ENCODE measurements at places on chromosomes 1 and 21.

GRCh38 chr1:42003433-42003832, 84.7 kb upstream of the HIVEP3 start:
- DNase-seq = no peak

GRCh38 chr1:243924588-243925349, 74.7 kb upstream of the AKT3 start:
- DNase-seq = no peak

DNA sequence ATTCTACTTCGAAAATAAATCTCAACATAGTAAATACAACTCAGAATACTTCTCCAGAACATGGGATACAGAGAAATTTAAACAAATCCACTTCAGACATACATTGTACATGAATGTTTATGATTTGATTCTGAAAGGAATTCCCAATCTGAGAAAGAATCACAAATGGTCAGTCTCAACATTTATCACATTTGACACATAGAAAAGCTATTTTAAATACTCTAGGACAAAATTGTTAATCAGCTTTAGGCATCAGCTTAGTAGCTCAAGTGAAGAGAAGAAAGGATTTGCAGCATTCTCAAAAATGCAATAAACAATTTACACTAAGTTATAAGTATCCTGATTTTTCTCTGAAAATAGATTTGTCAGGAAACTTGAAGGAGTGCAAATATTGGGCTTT, 184.8 kb downstream of the PTPRC start:
- DNase-seq = no peak

DNA sequence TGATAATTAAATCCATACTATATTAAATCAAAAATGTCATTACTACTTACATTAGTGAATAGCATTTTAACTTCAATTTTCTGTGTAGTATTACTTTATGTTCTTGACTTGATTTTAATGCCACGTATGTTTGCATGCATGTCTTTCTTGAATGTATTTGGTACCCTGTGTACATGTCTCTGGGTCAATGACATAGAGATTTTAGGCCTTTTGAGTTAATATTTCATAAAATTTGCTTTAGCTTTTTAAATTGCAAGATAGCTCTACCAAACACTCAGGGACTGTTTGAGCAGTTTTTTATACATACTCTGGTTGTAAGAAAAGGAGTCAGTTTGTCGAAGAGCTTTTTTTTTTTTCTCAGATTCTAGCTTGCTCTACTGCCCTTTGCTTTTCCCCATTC, 1.5 kb downstream of the MLLT11 start:
- DNase-seq = no peak

DNA sequence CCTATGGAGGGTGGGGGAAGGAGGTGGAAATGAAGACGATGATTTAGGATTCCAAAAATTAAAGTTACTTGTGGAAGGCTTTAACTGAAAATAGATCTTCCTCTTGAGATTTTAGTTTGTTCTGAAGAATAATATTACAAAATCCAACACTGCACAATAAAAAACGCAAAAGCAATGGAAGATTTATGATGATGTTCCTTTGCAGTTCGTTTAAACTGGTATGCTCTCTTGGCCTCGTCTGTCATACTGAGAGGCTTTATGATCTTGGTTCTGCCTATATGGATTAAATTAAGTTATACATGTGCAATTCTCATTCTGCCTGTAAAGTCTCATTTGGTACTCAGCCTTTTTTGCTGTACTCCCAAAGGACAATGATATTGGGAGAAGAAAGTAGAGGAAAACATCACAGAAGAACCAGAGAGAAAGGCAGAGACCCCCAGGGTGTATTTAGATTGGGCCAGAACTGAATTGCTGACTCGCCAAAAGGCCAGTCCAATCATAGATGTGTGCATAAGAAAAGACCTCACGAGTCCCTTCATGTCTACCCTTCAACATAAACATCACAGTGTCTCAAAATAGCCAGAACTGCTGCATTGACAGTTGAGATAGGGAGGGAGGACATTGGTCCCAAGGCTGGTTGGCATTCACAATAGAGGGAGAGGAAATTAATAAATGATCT, 188.6 kb downstream of the GREM2 start:
- DNase-seq = no peak

DNA sequence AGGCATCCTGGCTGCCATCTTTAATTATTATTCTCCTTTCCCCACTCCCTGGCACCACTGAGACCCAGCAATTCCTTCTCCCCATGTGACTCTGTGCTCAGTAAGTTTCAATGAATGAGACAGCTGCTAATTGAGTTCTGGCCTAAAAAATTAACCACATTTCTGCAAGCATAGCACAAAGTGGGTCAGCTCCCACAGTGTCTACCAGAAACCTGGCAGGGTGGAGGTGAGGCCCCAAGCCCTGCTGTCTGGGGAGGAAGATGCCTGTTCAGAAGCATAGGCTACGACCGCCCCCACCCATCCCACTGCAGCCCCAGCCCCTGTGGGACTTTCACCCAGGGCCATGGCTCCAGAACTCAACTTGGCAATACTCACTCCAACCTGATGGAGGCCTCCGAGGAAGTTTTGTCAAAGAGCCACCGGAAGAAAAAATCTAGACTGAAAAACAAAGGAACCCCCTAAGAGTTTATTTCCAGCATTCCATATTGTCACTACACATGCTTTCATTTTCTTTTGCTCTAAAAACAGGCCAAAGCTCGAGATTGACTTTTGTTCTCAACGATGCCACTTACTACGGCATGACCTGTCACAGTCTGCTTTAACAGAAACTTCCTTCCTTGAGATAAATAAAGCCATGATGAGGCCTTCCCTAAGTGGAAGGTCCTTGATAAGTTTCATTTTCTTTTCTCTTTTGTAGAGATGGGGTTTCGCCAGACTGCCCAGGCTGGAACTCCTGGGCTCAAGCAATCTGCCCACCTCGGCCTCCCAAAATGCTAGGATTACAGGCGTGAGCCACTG, 26.5 kb downstream of the TMEM63A start:
- no peak for DNase-seq

DNA sequence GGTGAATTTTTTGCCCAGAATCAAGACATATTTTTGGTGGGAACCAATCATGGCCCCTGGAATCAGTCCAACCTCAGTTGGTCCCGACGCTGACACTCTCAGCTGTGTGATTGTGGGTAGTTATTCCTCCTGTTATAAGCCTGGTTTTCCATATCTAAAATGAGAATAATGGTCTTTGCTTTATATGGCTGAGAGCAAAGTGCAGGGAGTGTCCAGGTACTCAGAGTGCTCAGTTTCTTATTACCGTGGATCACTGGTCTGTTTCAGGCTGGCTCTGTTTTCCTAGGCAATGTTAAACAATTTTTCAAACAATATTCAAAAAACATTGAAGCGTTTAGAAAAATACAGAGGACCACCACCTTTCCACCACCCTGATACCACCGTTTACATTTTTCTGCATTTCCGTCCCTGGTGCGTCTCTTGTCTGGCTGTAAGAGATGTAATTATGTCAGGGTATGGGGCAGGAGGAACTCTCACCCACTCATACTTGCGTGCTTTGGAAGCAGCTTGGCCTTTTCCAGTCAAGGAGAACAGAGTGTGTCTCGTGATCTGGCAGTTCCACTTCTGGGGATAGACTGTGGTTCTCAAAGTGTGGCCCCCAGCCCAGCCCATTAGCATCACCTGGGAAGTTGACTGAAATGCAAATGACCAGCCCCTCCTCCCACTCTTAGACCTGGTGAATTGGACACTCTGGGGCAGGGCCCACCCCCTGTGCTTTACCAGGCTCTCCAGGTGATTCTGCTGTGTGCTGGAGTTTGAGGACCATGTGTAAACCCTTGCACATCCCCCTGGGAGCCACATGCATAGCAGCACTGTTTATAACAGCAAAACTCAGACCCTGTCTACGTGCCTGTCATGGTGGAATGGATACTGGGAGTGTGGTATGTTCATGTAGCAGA, 6.8 kb downstream of the MX1 start:
- DNase-seq = no peak

- DNase-seq = no peak
Observed at GRCh38 chr21:44990921-44991320, 51.1 kb downstream of the SLX9 start.

DNA sequence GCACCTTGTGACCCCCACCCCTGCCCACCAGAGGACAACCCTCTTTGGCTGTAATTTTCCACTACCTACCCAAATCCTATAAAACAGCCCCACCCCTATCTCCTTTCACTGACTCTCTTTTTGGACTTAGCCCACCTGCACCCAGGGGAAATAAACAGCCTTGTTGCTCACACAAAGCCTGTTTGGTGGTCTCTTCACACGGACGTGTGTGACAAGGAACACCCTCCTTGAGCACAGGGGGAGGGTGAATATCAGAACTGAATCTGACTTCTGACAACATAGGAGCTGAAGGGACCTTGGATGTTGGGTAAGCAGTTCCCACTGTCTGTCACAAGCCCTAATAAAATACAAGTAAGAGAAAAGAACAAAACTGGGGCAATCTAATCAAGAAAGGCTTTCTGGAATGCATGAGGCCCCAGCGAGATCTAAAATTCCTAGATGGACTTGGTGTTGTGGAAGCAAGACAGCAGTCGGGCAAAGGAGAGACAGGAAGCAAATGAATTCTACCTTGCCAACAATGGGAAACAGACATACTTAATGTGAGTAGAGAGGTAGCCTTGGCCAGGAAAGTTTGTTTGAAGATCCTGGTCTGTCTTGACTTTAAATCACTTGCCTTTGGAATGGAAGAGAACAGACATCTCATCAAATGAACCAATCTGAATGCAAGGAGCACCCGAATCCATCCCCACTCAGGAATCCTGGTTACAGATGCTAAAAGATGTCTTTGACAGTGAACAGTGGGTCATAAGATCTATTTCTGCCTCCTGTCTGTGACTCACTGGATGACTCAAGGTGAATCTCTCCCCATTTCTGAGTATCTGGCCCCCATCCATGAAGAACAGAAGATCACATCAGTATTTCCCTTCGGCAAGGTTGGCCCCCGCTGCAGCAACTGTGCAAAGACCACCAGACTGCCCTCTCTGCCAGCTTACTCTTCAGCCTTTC, 53.3 kb downstream of the OLFML3 start:
- no peak for DNase-seq

- no peak for DNase-seq
Observed at GRCh38 chr1:14500041-14500440, 98.4 kb upstream of the KAZN start.

- no peak for DNase-seq
Observed at GRCh38 chr21:32816261-32816660, 44.7 kb upstream of the PAXBP1 start.

GRCh38 chr1:42529724-42530181, 66.7 kb downstream of the CCDC30 start:
- no peak for DNase-seq

GRCh38 chr1:248858096-248858890, 592 bp downstream of the ZNF692 start:
- DNase-seq = no peak

- no peak for DNase-seq
Observed at GRCh38 chr1:3504822-3505153, 50.3 kb downstream of the ARHGEF16 start.

- DNase-seq = no peak
Observed at GRCh38 chr1:53736290-53736689, 2.7 kb downstream of the GLIS1 start.

GRCh38 chr1:214515544-214516433, 35.6 kb downstream of the PTPN14 start:
- no peak for DNase-seq

- no peak for DNase-seq
Observed at GRCh38 chr1:113058941-113059706, 13.9 kb upstream of the LRIG2 start.

GRCh38 chr1:37246631-37247030, 212.3 kb upstream of the GRIK3 start:
- DNase-seq = no peak

DNA sequence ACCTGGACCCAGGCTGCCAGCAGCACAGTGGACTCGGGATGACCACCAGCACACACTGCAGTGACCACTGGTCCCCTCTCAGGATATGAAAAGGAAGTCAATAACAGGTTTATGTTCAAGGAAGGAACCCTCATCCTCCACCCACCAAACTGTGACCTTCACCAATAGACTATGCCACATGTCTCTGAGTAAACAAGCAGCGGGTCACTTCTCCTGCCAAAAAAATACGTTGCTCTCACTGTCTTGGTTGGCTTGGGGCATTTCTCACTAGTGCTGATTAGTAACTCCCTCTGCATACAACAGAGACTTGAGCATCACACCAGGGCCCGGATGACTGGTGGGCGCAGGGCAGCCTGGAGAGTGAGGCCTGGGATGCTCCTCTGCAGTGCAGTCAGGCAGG, 25.9 kb downstream of the PARP1 start:
- no peak for DNase-seq

- DNase-seq = no peak
Observed at GRCh38 chr1:168627370-168627769, 51.0 kb downstream of the XCL1 start.

DNA sequence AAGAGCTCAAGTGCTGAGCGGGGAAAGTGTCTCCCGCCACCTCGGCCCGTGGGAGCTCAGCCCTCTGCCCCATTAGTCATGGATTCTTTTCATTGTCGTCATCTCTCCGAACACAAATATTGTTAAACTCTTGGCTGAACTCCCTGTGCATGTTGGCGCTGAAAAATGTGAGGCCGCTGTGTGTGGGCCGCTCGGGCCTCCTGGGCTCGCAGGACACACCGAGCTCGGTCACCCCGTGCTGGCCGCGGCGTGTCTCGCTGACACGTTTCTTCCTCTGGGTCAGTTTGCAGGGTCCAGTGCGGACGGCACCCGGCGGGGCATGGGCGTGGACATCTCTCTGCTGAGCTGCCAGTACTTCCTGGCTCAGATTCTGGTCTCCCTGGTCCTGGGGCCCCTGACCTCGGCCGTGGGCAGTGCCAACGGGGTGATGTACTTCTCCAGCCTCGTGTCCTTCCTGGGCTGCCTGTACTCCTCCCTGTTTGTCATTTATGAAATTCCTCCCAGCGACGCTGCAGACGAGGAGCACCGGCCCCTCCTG, 25.6 kb downstream of the SLC45A1 start:
- DNase-seq = no peak

DNA sequence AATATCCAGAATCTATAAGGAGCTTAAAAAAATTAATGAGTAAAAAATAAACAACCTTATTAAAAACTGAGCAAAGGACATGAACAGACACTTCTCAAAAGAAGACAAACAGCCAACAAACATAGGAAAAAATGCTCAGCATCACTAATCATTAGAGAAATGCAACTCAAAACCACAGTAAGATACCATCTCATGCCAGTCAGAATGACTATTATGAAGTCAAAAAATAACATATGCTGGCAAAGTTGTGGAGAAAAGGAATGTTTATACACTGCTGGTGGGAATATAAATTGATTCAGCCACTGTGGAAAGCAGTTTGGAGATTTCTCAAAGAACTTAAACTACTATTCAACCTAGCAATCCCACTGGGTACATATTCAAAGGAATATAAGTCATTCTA, 25.3 kb downstream of the PIGK start:
- DNase-seq = no peak

- no peak for DNase-seq
Observed at GRCh38 chr21:34667761-34668160, 1.0 kb upstream of the CLIC6 start.

DNA sequence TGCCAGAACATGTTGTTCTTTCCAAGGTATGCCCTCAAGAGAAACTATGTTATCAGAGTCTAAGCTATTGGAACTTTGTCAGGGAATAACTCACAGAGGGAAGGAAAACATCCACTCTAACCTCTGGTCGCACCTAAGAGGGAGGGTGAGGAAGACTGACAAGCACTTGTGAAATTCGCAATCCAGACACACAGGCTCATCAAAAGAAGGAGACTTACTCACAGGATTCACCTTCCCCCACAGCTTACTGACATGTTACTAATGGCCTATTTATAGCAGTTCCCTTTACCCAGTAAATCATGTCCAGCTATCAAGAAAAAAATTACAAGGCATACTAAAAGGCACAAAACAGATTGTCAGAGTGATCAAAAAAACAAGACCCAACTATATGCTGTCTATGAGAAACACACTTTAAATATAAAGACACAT, 36.9 kb downstream of the WDR64 start:
- DNase-seq = no peak
